ENCODE measurements at places on chromosomes 3 and 15.

DNA sequence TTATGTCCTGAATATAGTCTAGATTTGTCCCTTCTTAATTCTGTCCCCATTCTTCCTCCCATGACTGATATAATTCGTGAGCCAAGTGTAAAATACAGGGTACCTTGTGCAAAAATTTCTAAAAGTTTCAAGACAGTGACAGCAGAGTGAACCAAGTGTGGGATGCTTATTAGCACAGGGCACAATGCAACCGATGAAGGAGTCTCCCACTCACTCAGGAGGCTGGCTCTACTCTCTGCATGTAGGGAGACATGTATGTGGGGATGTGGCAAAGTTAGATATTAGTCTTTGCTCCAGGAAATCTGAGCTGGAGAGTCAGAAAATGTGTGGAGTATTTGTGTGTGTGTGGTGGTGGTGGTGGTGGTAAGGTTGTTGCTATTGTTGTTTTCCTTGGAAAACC lies 305.9 kb downstream of the CHL1 start:
- no peak for DNase-seq

DNA sequence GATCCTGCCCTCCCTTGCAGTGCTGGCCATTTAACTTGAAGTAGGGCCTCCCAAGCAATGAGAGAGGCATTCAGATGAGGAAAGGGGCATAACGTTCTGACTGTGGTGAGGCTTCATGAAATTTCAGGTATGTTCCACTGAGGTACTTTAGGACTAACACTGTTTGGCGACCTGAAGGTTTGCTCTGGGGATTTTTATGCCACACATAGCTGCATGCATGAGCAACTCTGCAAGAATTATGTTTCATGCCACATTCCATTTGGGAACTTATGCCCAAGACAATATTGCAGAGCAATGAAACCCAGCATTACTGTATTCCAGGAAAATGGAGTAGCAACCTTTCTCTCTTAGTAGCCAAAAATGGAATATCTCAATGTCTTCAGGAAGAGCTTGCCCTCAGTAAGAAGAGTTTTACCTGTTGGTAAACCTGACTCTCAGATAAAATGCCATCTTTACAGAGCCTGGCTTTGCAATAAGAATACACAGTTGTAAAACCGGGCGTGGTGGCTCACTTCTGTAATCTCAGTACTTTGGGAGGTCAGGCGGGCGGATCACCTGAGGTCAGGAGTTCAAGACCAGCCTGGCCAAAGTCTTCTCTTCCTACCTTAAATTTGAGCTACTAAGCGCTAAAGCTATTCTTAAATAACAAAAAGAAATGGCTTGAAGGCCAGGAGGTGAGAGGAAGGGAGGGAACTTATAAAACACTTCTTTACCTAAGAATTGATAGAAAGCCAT lies 16.7 kb upstream of the TBL1XR1 start:
- no peak for DNase-seq

- no peak for DNase-seq
Measured at GRCh38 chr3:69669070-69669469, 70.2 kb upstream of the MITF start.

DNA sequence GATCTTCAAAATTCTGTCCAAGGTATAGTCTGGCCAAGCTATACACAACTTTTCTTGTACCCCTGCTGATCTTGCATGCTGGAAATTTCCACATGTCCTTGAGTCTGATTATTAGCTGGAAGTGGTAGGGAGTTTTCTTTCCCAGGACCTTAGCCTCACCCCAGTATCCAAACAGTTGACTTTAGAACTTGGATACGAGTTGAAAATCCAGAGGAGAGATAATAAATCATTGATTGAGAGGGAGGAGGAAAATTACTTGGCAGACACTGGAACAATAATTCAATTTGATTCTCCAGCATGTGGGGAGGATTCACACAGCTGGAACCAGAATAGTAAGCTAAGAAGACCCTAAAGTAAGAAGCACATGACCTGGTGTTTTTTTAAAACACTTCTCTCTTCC lies 116.4 kb downstream of the IL5RA start:
- DNase-seq: no peak

- DNase-seq: no peak
Measured at GRCh38 chr15:62823561-62823960, 219.0 kb upstream of the TPM1 start.

DNA sequence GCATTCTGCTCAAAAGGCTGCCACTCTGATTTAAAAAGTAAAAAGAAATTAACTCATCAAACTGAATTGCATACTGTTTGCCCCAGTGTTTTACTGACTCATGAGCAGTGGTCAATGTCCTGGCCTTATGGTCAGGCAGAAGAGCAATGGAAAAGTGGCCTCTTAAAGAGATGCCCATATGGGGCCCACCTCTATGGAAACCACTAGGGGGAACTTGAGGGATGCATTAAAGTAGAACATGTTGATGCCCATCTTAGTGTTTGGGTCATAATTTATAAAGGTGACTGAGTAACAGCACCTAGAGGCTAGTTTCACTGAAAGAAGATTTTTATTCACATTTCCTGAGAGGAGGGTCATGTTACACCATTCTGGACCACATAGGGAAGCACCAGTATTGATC lies 66.5 kb upstream of the RNU6-1 start:
- no peak for DNase-seq

GRCh38 chr3:142502187-142502985 lies 54.5 kb upstream of the XRN1 start:
- DNase-seq: no peak

- no peak for DNase-seq
Measured at GRCh38 chr3:5010706-5011554, 31.7 kb downstream of the BHLHE40 start.

DNA sequence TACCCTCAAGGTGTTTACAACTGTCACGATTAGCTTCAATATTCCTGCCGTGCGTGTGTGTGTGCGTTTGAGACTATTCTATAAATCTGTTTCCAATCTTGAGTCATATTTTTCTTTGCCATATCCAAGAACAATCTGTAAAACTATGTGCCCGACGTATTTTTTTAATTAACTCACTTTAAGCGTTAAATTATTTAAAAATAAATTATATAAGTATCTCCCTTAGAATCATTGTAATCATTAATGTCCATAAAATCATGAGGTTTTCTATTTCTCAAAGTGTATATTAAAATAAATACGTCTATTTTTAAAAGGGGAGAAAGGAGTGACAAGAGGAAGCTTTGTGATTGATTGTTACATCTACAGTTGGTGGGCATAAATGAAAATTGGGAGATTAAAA lies 2.9 kb downstream of the SETMAR start:
- DNase-seq: no peak

DNA sequence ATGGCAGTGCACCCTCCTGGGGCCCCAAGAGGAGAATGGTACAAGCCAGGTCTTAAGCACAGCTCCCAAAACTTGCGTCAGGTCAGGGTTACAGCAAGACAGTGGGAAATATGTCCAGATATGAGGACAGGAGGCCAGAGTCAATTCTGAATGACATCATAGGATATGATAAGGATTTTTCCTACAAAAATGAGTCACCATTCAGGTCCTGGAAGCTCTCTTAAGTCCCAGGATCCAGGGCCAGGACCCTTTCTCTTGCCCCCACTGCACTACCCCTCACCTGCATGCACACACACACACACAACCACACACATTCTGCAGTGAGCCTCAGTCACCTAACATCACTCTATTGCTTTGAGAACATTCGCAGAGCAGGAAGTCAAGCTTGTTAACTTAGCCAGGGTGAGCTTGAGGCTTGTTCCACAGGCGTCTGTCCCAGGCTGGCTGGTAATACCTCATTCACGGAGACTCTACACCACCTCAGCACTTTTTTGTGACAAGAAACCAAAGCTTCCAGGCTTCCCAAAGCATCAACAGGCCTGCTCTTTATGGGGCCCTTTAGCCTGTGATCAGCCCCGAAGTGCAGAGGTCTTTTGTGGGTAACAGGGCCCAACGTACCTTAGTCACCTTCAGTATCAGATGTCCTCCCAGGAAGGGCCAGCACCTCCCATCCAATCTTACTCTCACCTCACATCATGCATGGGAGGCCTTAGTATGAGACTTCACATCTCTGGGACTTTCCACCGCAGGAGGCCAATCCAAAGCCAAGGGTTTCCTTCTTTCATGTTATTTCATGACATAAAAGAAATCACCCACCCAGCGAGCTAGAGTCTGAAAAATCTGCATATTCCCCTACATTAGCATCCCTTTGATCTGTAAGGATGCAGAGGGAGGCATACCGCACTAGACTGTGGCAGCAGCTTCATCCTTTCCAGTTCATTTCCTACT lies 74.0 kb upstream of the LIPC start:
- no peak for DNase-seq

DNA sequence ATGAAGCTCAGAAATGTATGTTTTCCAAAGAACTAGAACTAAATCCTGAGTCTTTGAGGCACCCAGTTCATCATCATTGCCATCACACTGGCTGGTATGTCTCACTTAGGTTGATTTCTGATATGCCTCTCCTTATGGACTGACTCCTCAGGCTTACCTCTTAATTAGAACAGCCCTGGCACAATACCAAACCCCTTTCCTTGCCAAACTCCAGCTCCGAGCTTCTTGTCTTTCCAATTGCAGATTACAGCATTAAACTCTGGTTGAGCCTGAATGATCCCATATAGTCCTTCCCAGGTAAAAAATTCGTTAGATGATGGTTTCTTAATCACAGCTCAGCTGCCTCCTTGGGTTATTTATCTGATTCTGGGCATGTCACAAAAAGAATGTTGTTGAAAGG lies 66.3 kb downstream of the RTP4 start:
- no peak for DNase-seq

GRCh38 chr15:83943849-83944404 lies 290.0 kb downstream of the ADAMTSL3 start:
- DNase-seq: no peak

GRCh38 chr3:73729969-73730440 lies 105.3 kb upstream of the PDZRN3 start:
- DNase-seq: no peak

DNA sequence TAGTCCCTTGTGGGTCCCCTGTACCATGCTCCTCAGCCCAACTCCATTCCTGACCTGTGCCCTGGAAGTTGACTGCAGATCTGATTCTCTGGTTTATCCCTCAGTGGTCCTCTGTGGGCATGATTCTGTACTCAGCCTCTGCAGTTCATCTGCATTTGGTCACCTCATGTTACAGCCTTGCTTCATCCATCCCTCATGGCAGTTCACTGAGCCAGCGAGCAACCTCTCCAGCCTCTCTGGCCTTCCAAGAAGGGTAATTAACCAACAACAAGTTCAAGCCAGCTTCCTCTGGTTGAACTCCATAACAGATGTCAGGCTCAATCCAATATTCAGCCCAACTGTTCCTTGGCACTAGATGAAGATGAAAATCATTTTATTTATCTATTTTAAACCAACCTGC lies 509.5 kb downstream of the NTRK3 start:
- no peak for DNase-seq

- no peak for DNase-seq
Measured at GRCh38 chr15:63221346-63221745, 31.9 kb downstream of the RAB8B start.

DNA sequence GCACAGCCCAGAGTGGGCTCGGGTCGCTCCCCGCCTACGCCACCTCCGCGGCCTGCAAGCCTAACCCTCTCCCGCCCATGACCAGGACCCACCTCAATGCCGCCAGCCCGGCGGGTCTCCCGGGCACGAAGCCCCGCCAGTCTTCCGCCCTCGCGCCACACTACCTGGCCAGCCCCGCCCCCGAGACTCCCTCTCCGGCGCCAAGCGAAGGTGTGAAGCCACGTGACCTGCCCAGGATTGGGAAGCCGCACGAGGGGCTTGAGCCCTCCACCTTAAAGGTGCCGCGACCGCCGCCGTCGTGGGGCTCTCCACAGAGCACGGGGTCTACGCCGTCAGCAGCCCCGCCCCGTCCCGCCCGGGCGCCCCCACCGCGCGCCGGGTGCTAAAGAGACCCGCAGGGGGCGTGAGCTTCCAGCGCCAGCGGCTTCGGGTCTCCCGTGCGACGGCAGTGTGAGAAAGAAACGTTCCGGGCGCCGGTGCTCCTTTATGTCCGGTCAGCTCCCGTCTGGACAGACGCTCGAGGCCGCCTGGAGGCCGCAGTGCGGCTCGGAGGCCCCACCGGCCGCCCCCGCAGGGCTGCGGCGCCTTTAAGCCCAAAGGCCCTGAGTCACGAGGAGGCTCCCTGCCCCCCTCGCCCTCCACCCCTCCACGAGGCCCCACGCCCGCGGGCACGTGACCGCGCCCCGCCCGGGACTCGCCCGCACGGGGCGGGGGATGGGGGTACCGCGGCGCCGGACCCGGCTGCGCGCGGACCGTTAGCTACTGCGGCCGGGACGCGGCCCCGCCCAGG lies at the start of gene CPEB1:
Gene CPEB1, minus strand, starts transcription at position 319 of the 790 bp plus-strand sequence. CDS start 18,904 bp downstream, outside the sequence.
- peak; percentile 74 for DNase-seq

DNA sequence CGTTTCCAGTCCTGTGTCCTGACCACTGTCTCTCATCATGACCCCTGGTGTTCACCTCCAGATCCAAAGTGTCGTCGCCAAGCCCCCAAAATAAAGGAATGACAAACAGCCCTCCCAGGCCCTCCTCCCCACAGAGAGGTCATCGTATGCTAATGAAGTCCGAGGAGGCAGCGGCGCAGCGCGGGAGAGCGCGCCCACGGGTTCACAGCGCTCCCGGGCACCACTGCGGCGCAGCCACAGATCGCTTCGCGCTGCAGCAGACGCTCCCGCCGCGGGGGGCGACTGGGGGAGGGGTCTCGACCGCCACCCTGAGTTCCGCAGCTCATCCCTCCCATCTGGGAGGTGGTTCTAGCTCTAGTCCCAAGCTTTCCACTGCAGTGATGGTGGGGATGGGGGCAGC lies 1.3 kb downstream of the DGKG start:
- DNase-seq: peak; percentile 35

GRCh38 chr15:86773736-86774135 lies 694.1 kb downstream of the AGBL1 start:
- DNase-seq: no peak

DNA sequence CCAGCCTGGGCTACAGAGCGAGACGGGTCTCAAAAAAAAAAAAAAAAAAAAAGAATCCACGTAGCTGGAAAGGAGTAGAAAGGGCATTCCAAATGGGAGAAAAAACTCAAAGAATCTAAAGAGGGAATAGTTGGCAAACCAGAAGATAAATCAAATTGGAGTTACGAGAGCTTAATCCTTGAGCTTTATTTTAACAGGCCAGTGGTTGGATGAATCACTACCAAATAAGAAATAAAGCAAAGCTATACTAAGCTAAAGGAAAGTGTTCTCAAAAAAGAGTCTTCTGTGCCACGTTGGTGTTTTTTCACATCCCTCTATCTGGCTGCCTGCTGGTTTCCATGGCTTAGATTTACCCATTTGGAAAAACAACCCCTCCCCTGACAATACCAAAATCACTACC lies 14.0 kb downstream of the VGLL4 start:
- DNase-seq: no peak

- no peak for DNase-seq
Measured at GRCh38 chr3:173703771-173704170, 306.2 kb downstream of the NLGN1 start.

DNA sequence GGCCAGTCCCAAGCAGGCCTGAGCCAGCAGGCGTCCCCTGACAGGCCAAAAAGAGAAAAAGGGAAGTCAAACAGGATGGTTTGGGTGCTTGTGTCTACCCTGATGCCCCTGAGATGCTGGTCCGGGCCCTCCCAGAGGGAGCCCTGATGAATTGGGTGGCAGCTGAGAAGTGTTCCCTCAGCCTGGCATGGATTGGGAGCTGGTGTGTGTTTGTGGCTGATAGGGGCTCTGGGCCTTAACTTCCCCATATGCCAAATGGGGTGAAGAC lies 1.4 kb downstream of the FBLN2 start:
- DNase-seq: no peak

Data from GM13977 (cell line).